Chondrocyte (in vitro differentiated cells): ENCODE measurements at places on chromosomes 16 and 17. TPM values are rescaled to one million over a fixed set of nuclear protein-coding genes. Genes with fewer than 3 reads are reported as not detected.

Gene KRT39
- not detected in 3 replicates for total RNA-seq

Gene HSD11B2
- total RNA-seq: 0.20 to 0.77 TPM in 2 of 3 replicates, not detected in the other

Gene LGALS3BP
- 120 to 177 TPM (median 127 TPM) in 3 replicates for total RNA-seq

Gene ABI3
- not detected in 3 replicates for total RNA-seq

Gene CCT6B
- total RNA-seq: 2.1 to 3.0 TPM (median 2.1 TPM) in 3 replicates

Gene C17orf58
- total RNA-seq: 9.1 to 11.0 TPM (median 10.9 TPM) in 3 replicates

Gene SP6
- 0.05 to 0.15 TPM (median 0.08 TPM) in 3 replicates for total RNA-seq

Gene ANKFN1
- not detected in 3 replicates for total RNA-seq

Gene OTOP3
- not detected in 3 replicates for total RNA-seq

Gene HBQ1
- 0.74 TPM in 1 of 3 replicates, not detected in the others for total RNA-seq

Gene OR3A3
- total RNA-seq: not detected in 3 replicates

Gene STH
- not detected in 3 replicates for total RNA-seq

GRCh38 chr17:76480632-76481031 is 13.2 kb downstream of the AANAT start:
- no peak for DNase-seq

DNA sequence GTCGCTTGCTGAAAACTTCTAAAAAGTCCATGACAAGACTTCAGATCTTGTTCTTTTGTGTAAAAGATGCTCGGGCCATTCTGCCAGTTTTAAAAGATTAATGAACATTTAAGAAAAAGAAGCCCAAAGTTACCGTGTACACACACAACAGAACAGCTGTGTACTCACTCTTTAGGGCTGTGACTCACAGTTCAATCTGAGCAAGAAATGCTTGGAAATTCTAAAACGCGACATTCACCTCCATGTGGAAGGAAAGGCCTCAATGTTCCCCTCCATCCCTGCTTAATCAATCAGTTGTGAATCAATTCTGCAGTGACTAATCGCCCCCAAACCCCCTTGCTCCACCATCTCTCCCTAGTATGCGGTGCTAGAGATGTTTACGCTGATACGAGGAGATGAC is 609.9 kb upstream of the SALL1 start:
- no peak for DNase-seq

- no peak for DNase-seq
These were observed 75.8 kb downstream of the ADAMTS18 start for GRCh38 chr16:77359065-77359502.

GRCh38 chr17:39138431-39139160 is 12.8 kb downstream of the PLXDC1 start:
- no peak for DNase-seq

- no peak for DNase-seq
These were observed 181.4 kb downstream of the MAF start for GRCh38 chr16:79419148-79419547.

DNA sequence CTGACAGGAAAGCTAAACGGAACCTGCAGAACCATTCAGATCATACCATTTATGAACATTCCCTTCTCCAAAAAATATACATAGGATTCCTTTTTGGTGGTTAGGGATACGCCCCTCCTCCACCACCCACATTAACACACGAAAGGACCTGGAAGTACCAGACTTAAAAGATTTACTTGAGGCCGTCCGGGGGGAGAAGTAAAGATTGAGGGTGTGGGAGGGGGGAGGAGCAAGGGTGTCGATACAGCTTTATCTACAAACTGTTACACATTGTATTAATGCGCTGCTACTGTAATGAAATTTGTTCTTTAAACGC is 537 bp downstream of the PALB2 start:
- no peak for DNase-seq

DNA sequence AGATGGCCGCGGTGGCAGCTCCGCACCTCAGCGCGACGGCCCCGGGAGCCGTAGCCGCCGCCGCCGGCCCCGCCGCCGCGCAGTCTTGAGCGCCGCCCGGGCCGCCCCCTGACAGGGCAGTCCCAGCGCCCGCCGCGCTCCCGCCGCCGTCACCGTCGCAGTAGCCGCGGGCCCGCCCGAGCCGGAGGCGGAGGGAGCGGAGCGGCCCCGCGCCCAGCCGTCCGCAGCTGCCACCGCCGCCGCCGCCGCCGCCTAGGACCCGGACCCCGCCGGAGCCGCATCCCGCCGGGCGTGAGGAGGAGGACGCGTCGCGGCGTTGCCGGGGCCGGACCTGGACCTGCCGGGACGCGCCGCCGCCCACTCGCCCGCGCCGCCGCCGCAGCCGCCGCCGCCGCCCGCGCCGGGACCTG is 218 bp downstream of the TNRC6C start:
- DNase-seq: no peak

DNA sequence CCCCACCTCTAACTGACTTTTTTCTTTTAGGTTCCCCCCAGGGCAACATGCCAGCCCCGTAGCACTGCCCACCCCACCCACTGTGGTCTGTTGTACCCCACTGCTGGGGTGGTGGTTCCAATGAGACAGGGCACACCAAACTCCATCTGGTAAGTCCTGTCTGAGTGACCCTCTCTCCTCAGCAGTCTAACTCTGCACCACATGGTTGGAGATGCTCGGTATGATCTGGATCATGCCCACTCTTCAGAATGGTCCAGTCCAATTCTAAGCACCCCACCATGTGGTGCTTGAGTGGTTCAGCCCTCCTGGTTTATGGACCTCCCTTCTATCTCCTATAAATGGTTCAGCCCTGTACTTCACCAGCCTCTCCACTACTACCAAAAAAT is 5.9 kb downstream of the KDM6B start:
- DNase-seq: no peak

DNA sequence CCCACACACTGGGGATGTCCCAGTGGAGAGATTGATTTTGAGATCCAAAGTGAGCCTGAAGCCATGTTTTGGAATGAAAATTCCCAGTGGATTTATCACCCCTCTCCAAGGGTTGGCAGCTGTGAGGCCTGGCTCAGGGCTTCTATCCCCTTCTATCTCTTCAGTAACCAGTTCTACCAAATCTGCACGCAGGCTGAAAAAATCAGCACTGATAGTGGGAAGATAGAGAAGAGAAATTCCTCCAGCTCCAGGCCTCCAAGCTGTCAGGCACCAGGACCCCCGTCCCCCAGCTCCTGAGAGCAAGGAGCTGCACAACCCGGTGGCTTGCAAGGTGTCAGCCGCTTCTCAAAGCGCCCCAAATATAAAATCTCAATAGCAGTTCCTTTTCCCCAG is 1.0 kb downstream of the FLOT2 start:
- no peak for DNase-seq

DNA sequence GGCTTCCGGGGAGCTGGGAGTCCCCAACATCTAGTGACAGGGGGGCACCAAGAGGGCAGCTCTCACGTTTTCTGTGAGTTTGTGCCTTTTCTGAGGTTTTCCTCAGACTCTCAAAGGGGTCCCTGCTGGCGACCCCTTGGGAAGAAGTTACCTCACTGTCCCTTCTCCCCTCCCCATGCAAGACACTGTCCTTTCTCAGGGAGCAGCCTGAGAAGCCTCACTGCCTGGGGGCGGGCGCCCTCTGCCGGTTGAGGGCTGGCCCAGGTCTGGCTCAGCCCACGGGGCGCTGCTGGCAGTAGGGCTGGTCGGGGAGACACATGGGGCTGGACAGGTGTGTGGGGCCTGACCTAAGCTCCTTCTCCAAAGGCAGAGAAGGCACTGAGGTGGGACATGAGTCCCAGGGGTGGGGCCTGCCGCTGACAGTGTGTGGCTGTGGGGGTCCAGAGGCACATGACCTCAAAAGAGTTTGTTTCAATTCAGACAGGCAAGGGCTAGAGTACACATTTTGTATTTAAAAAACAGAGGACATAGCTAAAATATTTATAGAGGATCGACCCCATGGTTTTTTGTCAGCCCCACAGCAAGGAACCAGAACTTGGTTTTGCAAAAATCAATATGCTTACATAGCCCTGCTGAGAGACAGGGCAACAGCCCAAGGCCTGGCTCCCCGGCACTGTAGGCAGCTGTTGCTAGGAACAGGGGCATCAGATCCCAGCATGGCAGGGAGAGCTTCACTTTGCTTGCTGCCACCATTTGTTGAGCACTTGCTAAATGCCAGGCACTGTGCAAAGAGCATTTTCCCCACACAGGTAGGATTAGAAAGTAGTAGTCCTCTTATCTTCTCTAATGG is 18.5 kb upstream of the ALDH3A1 start:
- no peak for DNase-seq

- no peak for DNase-seq
These were observed 22.1 kb downstream of the TMEM114 start for GRCh38 chr16:8568231-8568617.

- DNase-seq: no peak
These were observed 183.1 kb upstream of the CCL2 start for GRCh38 chr17:34071886-34072420.

GRCh38 chr17:80544655-80545498 is at the start of gene RPTOR:
RPTOR (plus strand) TSS chr17:80544838; CDS start chr17:80545630, 792 bp downstream.
- DNase-seq: peak; percentile 96

DNA sequence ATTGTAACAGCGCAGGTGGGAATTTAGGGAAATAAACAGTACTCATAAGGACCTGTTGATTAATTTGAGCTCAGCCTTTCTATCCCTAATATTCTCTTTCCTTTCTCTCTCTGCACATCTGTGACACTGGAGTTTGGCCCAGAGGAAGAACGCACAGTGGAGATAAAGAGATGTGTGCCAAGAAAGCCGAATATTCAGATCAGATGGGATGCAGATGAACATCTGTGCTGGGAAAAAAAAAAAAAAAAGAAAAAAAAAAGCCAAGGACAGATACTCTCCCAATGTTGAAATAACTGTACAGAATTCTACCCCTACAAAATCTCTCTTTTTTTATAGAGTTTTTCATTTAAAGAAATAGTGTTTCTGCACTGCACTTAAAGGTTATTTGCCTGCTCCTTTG is 485.4 kb downstream of the KCNJ2 start:
- no peak for DNase-seq

DNA sequence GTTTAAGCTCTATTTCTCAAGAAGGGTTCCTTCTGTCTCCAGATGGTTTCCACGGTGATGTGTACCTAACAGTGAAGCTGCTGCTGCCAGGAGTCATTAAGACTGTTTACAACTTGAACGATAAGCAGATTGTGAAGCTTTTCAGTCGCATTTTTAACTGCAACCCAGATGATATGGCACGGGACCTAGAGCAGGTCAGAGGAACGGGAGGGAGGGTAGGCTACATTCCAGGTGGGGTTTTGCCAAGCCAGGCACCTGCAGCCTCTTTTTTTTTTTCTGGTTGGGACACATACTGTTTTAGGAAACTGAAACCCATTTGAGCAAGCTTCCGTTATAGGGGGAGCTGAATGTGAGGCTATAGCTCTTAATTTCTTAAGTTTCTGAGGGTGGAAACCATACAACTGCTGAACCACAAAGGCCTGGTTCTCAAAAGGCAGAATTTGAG is 10.6 kb downstream of the LIG3 start:
- no peak for DNase-seq

DNA sequence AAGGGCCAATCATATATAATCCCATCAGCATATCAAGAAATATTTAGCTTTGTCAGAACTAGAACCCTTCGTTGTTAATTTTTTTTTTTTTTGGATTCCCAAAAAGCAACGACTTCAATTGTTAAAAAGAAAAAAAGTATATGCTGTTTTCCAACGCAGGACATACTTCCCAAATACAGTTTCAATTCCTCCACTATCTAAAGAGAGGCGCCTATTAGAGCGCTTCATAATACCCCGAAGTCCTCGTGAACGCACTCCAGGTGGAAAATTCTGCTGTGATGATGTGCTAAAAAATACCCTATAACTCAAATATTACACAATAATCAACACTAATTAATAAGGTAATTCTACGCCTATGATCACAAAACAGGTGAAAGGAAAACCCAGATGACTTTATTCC is 20.8 kb downstream of the GNA13 start:
- no peak for DNase-seq

DNA sequence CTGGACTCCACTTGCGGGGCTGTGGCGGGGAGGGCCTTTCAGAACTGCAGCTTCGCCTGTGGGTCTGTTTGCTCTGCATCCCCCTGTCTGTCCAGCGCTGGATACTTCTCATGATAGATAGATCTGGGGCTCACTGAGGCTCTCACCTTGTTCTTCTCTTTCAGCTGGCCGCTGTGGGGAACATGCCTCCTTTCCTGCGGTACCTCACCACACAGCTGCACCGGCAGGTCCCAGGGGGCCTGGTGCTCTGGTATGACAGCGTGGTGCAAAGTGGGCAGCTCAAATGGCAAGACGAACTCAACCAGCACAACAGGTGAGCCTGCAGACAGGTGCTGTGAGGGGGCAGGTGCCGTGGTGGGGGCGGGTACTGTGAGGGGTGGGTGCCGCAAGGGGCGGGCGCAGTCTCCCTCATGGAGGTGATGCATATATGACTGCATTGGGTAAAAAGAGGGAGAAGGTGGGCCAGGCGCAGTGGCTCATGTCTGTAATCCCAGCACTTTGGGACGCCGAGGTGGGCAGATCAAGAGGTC is 6.2 kb downstream of the ENGASE start:
- DNase-seq: no peak

GRCh38 chr17:55969562-55970324 is 183.5 kb upstream of the ANKFN1 start:
- DNase-seq: no peak

- no peak for DNase-seq
These were observed 58.2 kb upstream of the RPH3AL start for GRCh38 chr17:410543-411401.

- no peak for DNase-seq
These were observed 2.9 kb upstream of the RNF213 start for GRCh38 chr17:80257716-80258213.

- no peak for DNase-seq
These were observed 52.6 kb downstream of the USP22 start for GRCh38 chr17:20989991-20990855.
